Activated naive CD4-positive, alpha-beta T cell treated with anti-CD3 and anti-CD28 coated beads, Interleukin-2, amount 50 U/mL, for 72 hours (primary cell): ENCODE measurements at places on chromosomes 2 and 18. TPM values are rescaled to one million over a fixed set of nuclear protein-coding genes. Genes with fewer than 3 reads are reported as not detected.
A peak's percentile ranks its signal among the peaks of the same experiment; 100 is the strongest.

The TRIM54 gene
- total RNA-seq: not detected

The PDCD1 gene
- total RNA-seq: 25.4 TPM

The OTOS gene
- not detected for total RNA-seq

The CCDC141 gene
- 10.6 TPM for total RNA-seq

The TMEM182 gene
- 5.8 TPM for total RNA-seq

The PPP1CB gene
- total RNA-seq: 185 TPM

The VIL1 gene
- total RNA-seq: not detected

The B3GNT7 gene
- 0.43 TPM for total RNA-seq

The EVX2 gene
- not detected for total RNA-seq

- no peak for DNase-seq
These were observed 205.4 kb downstream of the PPP1R1C start for GRCh38 chr2:182191061-182191460.

- peak; percentile 8 for DNase-seq
These were observed 2.8 kb downstream of the IRS1 start for GRCh38 chr2:226796840-226797288.

GRCh38 chr2:69307579-69308064, 79.4 kb downstream of the GFPT1 start:
- DNase-seq: no peak

DNA sequence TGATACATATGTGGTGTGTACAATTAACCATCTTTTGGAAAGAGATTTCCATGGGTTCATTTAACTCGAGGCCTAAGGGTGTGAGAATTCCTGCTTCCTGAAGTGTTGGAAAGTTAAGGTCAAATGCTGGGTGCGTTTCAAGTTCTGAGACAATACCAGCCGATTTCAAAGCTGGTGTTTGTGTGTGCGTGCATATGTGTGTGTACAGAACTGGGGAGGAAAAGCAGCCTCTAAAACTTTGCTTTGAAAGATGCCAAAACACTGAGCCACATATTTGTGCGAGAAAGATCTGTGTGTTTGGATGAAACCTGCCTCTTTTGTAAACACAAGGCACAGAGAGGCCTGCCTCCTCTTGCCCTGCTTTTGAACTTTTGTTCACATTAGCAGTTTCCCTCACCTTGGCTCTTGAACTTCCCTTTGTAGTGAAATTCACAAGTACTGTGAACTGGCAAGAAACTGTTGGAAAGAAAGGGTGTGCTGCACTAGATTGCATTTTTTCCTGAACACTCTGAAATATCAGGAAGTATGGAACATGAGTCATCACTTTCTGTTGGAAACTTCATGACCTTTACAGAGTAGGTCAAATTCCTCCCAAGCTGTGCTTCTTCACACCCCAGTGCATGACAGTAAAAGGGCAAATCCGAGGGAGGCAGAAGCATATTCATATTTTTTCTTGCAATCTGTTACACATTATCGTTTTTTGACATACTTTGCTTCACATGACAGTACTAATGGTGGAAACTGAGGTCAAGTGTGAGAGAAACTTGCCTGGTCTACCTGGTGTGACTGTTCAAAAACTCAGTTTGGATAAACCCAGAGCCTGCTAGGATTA, 20.0 kb upstream of the CAVIN2 start:
- DNase-seq: no peak

DNA sequence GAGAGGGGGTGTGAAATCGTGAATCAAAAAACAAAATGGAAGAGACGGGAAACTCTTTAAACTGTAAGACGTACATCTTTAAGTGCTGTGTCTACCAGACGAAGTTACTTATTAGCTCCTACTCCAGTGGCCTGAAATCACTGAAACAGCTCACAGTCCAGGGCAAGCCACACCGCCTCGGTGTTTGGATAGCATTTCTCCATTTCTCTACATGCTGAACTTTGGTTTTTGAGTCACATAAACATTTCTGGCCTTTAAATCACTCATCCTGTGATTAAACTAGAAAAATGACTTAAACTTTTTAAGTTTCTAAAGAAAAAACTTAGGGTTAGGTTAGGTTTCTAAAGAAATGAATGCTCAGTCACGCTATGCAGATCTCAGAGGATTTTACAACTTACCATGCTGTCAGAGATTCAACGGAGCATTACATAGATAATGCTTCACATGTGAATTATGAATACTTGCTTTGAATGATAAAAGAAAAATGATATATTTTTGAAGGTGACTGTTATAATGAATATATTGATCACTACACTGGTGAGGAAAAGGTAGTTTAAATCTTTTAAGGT, 138.4 kb downstream of the MBP start:
- no peak for DNase-seq

DNA sequence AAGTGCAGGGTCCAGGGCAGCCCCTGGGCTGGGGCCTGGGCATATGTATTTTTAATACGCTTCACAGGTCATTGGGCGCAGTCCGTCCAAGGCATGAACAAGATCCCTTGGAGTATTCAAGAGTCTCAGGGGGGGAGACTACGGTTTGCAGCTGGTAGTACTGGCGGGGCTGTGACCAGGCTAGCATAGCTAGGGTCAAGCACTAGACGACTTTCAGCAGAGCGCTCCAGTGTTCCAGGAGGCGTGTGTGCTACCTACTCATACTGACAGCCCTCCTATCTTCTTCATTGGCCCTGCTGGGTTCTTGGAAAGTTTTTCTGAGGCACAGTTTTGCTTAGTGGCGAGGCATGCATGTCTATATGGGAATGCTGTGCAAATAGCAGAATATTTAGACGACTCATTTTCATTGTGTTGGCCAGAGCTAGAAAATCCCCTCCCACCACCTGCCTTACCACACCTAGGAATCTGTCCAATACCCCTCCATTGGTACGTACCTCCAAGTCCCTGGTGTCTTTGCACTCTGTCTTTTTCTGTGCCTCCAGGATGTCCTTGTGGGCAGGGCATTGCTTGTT, 68.2 kb downstream of the GLI2 start:
- DNase-seq: no peak

DNA sequence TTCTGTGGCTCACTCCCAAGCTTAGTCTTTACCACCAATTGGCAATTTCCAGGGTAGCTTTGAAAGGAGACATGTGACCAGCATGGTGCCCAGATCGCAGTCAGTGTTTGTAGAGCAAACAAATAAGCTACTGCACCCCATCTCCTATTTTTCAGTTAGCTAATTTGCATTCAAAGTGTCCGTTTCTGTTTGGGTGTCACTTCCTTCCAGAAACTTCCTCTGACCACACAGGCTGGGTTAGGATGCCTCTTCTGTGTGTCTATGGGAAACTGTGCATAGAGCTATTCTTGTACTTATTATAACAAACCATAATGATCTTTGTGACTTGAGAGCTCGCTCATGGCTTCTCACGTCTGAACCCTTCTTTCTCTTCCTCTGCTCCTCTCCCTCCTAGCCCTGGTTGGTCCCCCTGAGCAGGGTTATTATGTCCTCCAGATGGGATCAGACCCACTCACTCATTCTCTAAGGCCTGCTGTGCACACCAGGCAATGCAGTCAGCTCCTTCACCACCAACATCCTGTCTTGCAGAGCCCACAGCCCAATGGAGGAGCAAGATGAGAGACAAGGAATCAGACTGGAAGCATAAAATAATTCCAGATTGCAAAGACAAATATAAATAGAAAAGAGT, 101.2 kb upstream of the ALK start:
- DNase-seq: no peak

DNA sequence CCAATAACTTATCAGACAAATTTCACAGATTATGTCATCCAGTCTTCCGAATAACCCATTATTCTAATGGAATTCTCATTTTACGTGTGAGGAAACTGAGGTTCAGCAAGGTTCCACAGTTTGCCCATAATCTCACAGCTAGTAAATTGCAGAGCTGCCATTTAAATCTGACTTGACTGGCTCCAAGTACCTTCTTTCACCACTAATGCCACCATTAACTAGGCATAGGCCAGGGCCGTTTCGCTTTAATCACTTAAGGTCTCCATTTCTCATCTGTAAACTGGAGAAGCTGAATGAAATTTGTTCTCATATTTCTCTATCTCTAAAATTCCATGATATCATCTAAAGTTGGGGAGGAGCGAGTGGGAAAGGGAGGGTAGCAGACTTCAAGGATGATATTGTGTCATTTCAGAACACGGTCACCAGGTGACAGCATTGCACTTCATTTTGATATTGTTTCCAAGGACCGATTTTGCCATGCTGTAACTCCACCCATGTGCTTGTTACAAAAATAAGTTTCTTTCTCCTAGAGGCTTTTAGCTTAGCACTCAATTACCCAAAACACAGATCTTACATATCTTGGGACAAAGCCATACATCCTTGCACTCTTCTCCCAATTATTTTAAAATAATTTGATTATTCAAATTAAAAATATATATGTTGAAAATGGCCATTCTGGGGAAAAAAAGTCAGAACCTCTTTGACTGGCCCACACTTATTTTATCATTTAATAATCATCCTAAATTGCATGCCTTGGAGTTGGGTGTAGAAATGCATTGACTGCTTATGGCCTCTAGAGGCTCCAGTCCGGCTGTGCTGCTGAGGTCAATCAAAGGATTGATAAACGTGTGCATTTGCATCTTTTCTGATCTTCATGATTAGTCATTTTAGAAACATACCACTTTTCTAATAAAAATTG, 123.8 kb downstream of the AKAIN1 start:
- DNase-seq: no peak

DNA sequence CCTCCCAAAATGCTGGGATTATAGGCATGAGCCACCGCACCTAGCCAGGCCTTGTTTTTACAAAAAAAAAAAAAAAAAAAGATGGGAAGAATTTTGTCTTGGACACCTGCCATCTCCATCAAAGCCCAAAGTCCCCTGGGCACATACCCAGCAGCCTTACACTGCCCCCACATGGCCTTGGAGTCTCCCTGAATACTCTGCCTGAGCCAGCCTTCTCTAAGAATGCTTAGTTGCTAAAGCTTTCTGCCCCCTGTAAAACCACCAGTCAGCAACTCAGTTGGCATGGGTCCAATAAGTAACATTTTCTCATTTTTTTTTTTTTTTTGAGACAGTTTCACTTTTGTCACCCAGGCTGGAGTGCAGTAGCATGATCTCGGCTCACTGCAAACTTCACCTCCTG, 40.6 kb downstream of the SPC25 start:
- no peak for DNase-seq

GRCh38 chr18:11899063-11899462, 9.1 kb downstream of the MPPE1 start:
- no peak for DNase-seq

GRCh38 chr2:216082805-216083204, 1.1 kb downstream of the TMEM169 start:
- DNase-seq: no peak

DNA sequence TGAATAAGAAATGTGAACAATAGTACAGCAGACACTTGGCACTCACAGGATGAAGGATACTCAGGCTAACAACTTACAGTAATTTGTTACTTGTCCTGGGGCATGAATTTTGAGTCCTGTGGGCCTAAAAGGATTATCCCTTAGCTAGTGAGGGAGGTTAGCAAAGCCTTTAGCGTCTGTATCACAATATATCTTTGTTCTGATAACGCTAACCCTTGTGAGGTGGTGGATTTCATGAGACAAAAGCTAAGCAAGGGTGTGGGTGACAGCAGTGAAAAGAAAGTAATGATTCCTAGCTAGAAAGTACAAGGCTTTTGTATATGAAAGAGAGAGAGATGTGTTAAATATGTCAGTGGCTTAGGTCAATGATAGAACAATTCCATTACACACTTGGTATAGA, 46.8 kb upstream of the TTC21B start:
- no peak for DNase-seq

DNA sequence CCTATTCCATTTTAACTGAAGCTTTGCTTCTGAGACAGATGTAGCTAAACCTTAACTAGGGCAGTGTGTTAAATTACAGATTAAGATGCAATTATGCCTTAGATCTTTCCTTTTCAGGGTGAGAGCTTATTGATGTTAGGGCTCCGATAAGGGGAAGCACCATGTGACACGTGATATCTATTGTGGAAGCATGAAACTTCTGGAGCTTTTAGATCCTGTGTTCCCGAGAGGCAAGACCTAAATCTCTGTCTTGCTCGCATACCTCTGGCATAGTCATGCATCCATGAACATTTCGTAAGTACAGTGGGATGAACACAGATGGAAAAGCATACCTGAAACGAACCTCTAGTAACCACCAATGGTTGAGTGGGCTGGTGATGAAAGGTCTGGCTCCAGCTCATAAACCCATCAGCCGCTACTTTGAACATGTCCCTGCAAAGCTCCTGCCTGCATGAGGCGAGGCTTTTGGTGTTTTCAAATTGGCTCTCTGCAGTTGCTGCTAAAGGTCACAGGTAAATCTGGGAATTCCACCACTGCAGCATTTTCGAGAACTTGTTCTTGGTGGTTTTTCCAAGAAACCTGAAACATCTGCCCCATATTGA, 3.7 kb upstream of the NRP2 start:
- DNase-seq: no peak

DNA sequence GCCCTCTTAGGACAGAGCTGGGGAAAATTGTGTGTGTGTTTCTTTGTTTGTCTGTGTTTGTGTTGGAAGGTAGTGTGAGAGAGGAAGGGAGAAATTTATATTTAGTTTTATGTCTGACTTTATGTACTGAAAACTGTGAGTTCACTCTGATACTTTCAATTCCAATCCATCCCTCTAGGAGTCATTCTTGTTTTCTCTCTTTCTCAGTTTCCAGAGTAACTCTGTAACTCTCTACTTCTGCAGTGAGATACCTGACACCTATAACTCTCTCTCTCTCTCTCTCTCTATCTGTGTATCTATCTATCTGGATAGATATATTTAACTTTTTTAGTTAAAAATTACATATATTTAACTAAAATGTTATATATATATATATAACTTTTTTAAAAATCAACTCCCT, 128.7 kb downstream of the UBR3 start:
- DNase-seq: no peak

GRCh38 chr18:51171223-51171622, 26.3 kb downstream of the MEX3C start:
- DNase-seq: peak; percentile 31

DNA sequence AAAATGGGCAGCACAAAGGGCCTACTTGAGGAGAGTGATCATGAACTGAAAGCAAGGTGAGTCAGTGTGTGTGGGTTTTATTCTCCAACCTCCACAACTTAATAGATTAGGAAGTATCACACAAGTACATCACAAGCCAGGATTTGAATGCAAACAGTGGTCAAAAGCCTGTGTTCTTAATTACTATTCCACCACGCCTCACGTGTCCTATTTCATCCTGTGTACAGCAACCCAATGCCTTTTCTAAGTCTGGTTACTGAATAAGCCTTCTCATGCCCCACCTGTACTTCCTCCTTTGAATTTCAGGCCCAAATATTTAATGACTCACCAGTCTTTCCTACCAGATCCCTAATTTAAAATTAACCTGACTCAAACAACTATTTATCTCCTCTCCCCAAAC, 755.7 kb upstream of the SLC8A1 start:
- DNase-seq: no peak

DNA sequence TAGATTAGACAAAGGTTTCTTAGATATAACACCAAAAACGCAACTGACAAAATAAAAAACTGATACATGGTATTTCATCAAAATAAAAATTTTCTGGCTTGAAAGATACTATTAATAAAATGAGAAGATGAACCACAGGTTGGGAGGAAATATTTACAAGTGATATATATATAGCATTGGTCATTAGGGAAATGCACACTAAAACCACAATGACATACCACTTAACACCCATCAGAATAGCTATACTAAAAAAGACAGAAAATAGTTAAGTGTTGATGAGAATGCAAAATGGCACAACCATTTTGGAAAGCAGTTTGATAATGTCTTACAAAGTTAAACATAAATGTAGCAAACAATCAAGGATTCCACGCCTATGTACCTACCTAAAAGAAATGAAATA, 83.9 kb downstream of the SLC66A3 start:
- DNase-seq: no peak

GRCh38 chr18:9550429-9550828, 63.9 kb downstream of the PPP4R1 start:
- DNase-seq: no peak
